Stimulated activated CD8-positive, alpha-beta memory T cell treated with anti-CD3 and anti-CD28 coated beads, Interleukin-2, amount 100 ng/mL, for 1 hour (primary cell): ENCODE measurements at places on chromosomes 2 and 18.

GRCh38 chr18:77366067-77366719 lies 116.5 kb downstream of the GALR1 start:
- no peak for DNase-seq

DNA sequence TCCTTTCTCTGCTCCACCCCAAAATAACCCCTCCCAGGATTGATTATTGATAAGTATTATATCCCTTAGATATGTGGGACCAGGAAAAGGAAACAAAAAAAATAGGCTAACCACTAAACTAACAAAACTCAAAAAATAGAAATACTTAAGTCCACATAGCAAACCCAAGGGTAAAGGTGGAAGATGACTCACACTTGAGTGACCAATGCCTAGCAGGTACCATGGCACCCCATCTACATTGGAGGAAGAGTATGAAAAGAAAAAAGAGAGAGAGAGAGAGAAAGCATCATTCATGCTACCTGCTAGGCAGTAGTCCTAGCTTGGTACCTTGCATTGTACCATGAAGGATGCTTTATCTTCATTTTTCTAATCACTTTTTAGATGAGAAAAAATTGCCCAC lies 6.3 kb downstream of the EXOC6B start:
- no peak for DNase-seq

GRCh38 chr18:60149316-60149715 lies 223.3 kb downstream of the MC4R start:
- DNase-seq = no peak

DNA sequence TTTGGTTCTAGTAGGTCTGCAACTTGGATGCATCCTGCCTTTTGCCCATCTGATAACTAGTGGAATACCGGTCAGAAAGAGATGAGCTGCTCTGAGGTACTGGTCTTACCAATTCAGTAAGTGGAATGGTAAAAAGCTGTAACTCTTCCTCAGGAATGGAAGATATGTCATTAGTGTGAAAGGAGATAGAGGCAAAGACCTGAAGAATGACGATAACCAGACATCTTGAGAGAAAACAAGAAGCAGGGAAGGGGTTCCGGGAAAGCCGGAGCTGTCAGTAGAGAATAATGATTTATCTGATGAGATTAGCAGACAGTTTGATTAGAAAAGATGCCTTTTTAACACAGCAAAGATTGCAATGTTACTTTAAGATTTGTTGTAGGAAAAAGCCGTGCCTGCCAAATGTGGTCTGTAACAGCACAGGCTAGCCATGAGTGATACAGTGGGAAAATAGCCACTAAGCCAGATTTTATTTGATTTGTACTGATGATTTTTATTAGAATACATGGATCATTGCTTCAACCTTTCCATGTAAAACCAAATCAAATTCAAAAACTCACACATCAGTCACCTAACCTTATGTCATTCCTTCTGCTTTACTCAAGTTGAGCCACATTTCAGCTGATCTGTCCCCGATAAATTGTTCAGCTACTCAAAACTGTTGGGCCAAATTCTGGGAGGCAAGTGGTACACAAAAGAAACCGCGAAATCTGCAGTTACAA lies 110.0 kb downstream of the TCF4 start:
- no peak for DNase-seq

- no peak for DNase-seq
Observed at GRCh38 chr2:177723235-177723634, 330.7 kb downstream of the AGPS start.
